Mucosa of gallbladder (tissue), 1 donor: ENCODE measurements at places on chromosomes 1 and 21.

DNA sequence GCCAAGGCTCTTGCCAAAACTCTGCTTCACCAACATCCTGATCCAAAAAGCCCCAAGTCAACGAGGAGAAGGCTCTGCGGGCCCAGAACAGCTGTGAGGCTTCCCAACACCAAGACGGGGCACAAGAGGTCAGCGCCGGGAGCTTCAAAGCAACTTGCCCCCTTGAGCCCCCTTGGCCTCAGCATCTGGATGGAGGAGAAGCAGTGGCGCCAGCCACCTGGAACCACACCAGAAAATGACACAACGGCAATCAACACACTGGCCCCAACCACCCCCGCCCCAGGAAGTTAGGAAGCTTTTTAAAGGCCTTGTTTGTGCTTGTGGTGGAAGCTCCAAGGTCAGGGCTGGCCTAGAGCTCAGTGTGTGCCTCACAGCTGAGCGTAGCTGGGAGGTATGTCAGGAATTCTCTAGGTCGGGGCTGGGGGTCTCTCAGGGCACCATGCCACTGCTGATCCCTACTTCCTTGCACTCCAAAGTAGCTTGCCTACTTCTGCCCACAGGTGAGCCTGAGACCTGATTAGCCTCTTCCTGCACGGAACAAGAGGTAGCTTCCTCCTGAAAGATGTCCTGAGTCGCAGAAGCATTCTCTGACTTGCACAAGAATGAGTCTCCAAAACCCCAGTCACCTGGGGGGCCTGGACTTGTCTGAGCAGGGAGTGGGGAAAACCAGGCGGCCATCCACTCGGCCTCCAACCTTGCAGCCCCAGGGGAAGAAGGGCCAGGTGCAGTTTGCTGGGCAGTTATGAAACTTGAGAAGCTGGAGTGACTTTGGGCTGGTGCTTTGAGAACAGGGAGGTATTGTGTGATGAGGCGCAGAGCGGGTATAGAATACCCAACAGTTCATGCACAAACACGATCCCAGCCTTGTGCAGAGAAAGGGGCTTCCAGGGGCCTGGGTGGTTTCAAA, 9.7 kb upstream of the SRP9 start:
- DNase-seq, result peak; percentile 48

DNA sequence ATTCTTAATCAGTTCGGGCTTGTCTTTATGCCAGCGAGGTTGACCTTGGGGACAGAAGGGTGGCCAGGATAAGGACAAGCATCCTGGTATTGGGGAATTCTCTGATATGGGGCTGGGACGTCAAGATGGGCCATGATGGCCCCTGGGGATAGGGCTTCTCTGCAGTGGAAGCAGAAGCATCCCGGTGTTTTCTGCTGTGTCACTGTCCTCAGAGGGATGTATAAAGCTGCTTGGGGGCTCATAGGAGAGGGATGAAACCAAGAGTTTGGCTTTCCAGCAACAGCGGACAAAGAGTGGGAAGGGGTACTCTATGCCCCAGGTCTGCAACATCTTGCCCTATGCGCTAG, 1.4 kb upstream of the ATP1B1 start:
- DNase-seq, result no peak

GRCh38 chr1:164638492-164639202, 79.7 kb downstream of the PBX1 start:
- no peak for DNase-seq

DNA sequence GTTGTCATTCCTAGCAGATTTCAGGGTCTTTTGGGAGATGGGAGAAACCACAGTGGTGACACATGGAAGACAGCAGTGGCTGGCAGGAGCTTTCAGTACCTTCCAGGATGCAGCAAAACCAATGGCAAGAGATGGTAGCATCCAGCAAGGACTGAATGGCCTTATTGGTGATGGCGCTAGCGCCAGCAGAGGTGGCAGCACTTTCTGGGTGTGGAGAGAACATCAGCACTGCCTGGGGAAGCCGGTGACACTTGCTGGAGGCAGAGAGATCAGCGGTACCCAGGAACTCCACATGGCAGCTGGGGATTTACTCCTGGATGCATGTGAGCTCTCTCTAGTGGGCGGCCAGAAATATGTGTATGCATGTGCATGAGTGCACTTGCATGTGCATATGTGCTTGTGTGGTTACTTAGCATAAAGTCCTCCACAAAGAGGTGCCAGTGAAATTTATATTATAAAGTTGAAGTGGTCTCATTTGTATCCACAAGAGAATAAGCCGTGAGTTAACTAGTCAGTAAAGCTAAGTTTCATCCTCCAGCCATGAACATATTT, 364.7 kb downstream of the LMX1A start:
- DNase-seq, result no peak

- DNase-seq, result no peak
Observed at GRCh38 chr1:184409011-184409410, 22.2 kb downstream of the C1orf21 start.
